Hematopoietic multipotent progenitor cell (in vitro differentiated cells): ENCODE measurements at places on chromosomes 4 and X.

GRCh38 chr4:110780538-110780937 lies 157.7 kb upstream of the PITX2 start:
- DNase-seq = no peak

GRCh38 chr4:78018271-78019049 lies 38.7 kb upstream of the FRAS1 start:
- DNase-seq = no peak

DNA sequence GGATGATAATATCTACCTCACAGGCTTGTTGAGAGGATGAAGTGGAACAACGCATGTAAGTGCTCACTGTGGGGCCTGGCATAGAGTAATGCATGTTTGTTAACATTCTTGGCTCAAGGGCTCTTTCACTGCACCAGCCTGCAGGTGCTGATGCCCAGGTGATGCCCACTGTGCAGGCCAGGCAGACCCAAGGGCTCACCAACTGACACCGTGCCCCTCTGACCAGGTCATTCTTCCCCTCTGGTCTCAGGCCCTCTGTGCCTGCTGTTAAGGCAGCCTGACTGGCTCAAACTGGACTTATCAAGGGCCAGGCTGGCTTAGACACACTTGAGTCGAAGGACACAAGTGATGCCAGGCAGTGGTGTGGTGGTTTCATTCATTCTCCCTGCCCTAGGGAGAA lies 90.5 kb downstream of the PJA1 start:
- DNase-seq = no peak

- DNase-seq = no peak
These were observed 3.4 kb downstream of the CTBP1 start for GRCh38 chr4:1245481-1246051.

GRCh38 chr4:128668566-128668965 lies 140.9 kb upstream of the JADE1 start:
- DNase-seq = no peak

DNA sequence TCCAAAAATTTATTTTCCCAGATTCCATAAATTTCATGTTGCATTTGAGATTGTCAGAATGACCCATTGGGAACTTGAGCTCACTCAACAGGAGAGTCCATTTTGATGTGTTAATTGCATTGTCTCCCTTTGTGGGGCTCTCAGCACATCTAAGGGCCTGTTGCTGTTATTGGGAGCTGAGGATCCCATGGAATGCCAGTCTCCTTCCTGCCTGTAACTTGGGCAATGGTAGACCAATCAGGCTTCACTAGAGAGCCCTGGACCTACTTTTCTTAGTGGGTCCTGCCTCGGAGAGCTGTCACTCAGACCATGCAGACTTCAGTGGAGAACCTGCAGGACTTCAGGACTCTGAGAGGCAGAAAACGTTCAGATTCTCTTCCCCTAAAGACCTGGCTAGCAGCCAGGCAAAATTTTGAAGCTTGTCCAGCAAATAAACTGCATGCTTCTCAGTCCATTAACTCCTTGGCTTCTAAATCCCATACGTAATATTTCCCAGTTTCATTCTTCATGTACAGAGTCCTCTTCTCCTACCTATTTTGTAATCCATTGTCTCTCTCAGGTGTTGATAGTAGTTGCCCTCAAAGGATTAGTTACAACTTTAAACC lies 25.1 kb downstream of the OCRL start:
- no peak for DNase-seq

- DNase-seq = no peak
These were observed 60.2 kb upstream of the PGAM4 start for GRCh38 chrX:78029663-78030062.

GRCh38 chrX:68355629-68355920 lies 77.7 kb downstream of the OPHN1 start:
- DNase-seq = no peak

DNA sequence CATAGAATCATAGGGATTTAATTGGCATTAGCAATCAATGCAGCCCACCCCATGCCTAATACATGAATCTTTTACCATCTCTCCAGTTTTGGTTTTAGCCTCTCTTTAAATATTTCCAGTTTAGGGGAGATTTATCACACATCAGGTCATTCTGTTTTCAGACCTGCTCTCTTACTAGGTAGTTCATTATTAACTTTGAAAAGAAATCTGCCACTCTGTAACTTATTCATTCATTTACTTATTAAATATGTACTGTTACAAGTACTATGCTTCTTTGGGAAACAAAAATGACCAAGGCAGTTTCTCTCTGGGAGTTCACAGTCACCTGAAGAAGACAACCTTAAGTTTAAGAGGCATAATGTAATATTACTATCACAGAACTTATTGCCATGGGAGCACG lies 62.1 kb downstream of the USO1 start:
- no peak for DNase-seq

DNA sequence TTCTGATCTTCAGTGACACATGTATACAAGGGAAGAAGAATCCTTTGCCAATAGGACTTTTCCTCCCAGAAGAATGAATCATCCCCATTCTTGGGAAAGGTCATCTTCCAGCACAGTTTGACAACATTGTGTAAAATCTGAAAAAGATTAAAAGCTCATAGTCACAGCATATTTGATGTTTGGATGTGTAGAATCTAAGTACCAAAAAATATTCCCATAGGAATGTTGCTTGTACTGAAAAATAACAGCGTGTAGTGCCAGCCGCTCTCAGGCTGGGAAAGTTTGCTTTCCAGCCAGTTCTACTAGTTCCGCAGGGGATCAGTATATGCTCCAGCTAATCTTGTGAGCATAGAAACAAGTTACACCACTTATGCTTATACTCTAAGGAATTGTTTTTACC lies 74.7 kb upstream of the IL13RA1 start:
- DNase-seq = no peak

- DNase-seq = peak; percentile 56
These were observed 264.3 kb downstream of the TECRL start for GRCh38 chr4:64144994-64145393.

DNA sequence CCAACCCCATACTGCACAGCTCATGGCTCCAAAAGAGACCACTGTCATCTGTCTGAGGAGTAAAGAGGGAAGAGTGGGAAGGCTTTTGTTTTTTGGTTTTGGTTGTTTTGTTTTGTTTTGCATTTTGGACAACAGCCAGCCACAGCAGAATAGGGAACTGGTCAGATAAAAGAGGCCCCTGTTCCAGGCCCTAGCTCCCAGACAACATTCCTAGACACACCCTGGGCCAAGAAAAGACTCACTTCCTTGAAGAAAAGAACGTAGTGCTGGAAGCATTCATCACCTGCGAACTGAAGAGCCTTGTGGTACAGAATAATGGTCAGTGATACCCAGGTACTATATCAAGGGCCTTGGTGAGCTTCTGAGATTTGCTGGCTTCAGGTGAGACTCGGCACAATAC lies 619.4 kb upstream of the SPANXN1 start:
- no peak for DNase-seq

GRCh38 chr4:96035727-96036126 lies 195.8 kb downstream of the PDHA2 start:
- no peak for DNase-seq

DNA sequence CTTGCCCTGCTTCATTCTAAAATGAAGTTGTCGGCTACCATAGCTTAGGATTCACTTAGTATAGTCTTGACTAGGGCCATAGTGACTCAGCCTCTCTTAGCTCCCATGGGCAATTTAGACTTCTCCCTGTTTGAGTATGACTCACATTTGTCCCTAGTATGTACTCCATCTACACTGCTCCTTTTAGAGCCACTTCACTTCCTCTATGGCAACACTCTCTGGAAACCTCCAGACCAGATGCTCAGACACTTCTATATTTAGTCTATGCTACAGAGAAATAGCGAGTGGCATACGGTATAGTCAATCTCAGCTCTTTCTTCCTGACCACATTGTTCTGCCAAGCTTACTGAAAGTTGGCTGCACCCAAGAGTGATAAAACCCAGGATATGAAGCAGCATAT lies 11.2 kb downstream of the MEPE start:
- peak; percentile 56 for DNase-seq

- no peak for DNase-seq
These were observed 57.8 kb upstream of the SLC39A8 start for GRCh38 chr4:102403116-102403515.

DNA sequence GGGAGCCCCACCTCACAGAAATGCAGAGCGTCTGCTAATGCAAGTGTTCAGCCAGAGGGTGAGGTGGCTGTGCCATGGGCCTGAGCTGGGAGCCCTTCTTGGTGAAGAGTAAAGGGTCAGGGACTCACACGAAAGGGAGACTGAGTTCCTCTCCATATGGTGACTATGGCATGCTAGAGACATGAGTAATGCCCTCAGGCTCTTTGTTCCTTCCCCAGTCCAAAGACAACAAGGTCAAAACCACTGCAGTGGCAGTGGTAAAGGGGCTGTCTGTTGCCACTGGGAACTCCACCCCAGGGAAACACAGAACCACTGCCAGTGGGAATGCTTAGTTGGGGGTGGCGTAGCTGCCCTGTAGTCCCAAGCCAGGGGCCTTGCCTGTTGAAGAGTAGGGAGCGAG lies 22.4 kb downstream of the RAB40AL start:
- no peak for DNase-seq

GRCh38 chrX:41289095-41289494 lies 44.9 kb upstream of the DDX3X start:
- DNase-seq = no peak

- DNase-seq = no peak
These were observed 38.4 kb downstream of the JAKMIP1 start for GRCh38 chr4:6161921-6162464.

- no peak for DNase-seq
These were observed 74.5 kb downstream of the DCLK2 start for GRCh38 chr4:150152766-150153165.

DNA sequence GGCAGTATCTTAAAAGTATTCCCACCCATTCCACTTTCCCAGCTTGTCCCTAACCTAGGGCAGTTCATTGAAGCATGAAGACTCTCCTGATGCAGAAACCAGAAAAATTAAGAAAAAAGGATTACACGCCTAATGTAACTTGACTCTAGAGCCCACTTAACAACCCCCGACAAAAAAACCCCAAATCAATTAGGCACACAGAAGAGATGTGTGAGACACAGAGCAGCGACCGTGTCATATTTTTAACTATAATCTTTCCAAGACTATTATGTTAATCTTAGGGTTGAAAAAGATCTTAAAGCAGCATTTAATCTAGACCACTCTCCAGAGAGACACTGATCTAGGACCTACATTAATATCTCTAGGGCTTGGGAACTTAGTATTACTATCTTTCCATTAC lies 1.3 kb downstream of the YTHDC1 start:
- DNase-seq = no peak

DNA sequence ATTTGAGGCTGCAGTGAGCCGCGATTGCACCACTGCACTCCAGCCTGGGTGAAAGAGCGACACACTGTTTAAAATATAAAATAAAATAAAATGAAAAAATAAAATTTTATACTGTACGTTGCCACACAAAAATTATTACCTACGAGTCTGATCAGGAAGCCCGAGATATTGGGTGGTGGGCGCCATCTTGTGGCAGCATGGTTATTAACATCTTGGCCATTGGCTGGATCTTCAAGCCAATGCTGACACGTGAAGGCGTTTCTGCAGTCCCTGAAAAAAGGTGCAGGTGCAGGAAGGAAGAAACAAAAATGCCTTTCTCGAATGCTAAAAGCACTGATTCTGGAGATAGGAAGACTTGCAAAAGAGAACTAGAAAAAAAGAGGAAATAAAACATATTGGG lies 4.9 kb upstream of the TLR8 start:
- DNase-seq = peak; percentile 69

- DNase-seq = no peak
These were observed 57.5 kb upstream of the DYNLT3 start for GRCh38 chrX:37904833-37905232.

DNA sequence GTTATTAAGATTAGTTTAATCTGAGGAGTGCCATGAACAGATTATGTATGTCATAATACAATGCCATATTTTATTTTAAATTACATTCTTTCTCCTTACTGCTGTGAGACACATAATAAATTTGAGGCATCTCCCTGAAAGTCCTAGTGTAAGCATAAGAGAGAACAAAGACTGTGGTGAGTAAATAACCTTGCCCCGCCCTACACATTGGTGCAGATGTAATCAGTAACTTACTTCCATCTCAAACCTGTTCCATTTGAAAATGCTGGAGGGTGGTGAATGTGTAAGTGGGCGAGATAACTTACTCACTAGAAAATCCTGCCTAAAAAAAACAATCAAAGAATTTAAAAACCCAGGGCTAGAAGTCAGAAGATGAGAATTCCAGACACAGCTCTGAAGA lies 338.1 kb upstream of the SLIT2 start:
- DNase-seq = no peak

- DNase-seq = no peak
These were observed 1.0 kb downstream of the RASGEF1B start for GRCh38 chr4:81470456-81471297.

GRCh38 chr4:168880811-168881595 lies 129.1 kb downstream of the CBR4 start:
- peak; percentile 65 for DNase-seq

DNA sequence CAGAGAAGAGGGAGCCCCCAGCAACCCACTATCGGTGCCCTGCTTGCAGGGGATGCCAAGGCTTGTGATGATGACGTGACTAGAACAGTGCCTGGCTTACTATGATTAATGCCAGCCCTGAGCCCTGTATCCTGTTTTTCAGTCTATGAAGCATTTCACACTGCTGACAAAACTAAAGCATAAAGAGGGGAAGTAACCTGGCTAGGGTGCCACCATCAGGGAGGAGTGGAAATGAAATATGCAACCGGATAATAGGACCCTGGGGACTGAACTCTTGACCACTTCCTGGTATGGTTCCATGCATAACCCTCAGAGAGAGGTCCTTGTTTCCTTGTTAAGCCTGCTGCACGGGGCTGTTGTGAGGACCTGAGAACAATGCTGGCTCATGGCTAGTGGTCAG lies 50.3 kb downstream of the MED28 start:
- peak; percentile 42 for DNase-seq

DNA sequence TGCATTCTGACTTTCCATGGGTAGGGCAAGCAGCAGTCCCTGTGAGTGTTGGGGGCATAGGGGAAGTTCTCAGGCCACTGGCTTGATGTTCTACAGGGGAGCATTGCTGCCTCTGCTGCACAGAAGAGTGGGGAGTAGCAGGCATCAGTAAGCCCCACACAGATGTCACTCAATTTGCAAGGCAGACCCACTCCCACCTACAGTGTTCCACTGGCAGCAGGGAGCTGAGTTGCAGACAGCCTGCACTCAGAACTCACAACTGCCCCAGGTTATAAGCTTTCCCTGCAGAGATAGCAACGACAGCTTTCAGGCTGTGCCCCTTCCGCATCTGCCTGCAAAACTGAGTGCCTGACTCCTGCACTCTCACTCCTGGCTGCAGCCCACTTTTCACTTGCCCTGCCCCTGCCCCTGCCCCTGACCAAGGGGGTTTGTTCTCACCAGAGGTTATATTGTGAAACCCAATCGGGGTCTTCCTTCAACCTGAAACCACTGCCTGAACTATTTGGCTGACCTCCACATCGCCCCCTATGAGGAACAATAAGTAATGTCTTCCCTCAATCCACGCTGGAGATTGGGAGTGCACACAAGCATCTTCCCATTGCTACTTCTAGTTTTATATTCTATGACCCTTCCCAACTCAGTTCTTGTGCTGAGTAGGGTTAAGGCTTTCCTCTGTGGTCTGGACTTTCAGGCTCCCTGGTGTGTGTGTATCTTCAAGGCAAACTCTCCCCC lies 227.4 kb upstream of the CXorf51B start:
- DNase-seq = no peak

- peak; percentile 77 for DNase-seq
These were observed 12.6 kb downstream of the ELF4 start for GRCh38 chrX:130097507-130098209.

GRCh38 chrX:40734971-40735324 lies 394 bp downstream of the MED14 start:
- no peak for DNase-seq
